Hematopoietic multipotent progenitor cell (in vitro differentiated cells): ENCODE measurements at places on chromosomes 1 and 21. TPM values are rescaled to one million over a fixed set of nuclear protein-coding genes. Genes with fewer than 3 reads are reported as not detected.

FCRL4 gene
- not detected for total RNA-seq

PRDM16 gene
- 19.9 TPM for total RNA-seq

OR2L3 gene
- 1.6 TPM for total RNA-seq

GPR157 gene
- total RNA-seq, result 3.2 TPM

TLCD4 gene
- under 0.01 TPM for total RNA-seq

STUM gene
- under 0.01 TPM for total RNA-seq

SYCP1 gene
- total RNA-seq, result not detected

KRTAP12-2 gene
- total RNA-seq, result under 0.01 TPM

- DNase-seq, result no peak
These were observed 25.3 kb downstream of the SH3BP5L start for GRCh38 chr1:248800459-248800858.

DNA sequence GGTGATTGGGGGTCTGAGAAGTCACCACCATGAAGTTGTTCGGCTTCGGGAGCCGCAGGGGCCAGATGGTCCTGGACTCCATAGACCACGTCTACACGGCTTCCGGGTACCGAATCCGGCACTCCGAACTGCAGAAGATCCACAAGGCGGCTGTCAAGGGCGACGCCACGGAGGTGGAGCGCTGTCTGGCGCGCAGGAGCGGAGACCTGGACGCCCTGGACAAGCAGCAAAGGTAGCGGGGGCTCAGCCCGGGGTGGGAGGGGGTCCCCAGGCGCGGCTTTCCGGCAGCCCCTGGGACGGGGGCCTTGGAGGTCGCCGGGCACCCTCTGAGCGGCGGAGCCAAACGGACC is 146.5 kb downstream of the LIPI start:
- DNase-seq, result no peak

DNA sequence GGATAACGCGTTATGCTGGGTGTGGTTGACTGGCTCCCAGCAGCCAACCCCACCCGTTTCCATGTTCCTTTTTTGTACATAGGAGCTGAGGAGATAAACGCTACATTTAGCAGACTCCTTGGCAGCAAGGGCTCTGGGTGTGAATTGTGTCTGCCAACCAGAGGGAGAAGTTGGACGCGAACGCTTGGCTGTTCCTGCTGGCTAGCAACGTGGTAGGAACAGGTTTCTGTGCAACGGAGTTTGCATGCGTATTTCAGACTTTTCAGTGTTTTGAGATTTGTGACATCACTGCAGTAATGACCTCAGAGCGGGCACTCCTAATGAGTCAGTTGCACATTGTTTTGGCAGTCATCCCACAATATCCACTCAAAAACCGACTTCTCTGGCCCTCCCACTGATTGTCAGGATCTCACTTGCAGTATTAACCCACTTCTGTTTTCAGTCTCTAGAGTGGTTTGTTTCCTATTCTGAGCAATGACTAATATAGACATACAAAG is 98.7 kb upstream of the RGS1 start:
- DNase-seq, result no peak

- no peak for DNase-seq
These were observed 1.5 kb downstream of the SCNN1D start for GRCh38 chr1:1281533-1282321.

DNA sequence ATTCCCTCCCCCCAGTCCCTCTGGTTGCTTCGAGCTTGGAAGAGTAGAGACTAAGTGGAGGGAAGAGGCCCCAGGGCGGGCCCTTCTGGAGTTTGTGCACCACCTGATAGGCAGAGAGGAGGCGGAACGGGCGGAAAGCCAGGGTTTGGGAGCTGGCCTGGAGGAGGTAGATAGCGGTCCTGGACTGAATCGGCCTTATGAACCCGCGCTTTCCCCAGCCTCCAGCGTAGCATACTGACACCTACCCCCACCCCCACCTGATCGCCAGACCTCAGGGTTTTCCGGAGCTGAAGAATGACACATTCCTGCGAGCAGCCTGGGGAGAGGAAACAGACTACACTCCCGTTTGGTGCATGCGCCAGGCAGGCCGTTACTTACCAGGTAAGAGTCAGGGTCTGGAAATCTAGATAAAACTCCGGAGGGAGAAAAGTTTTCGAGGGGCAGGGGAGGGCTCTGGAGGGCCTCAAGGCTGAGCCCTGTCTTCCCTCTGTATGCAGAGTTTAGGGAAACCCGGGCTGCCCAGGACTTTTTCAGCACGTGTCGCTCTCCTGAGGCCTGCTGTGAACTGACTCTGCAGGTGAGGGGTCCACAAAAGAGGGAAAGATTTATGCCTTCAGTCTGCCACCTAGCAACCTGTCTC is 705 bp downstream of the UROD start:
- no peak for DNase-seq

DNA sequence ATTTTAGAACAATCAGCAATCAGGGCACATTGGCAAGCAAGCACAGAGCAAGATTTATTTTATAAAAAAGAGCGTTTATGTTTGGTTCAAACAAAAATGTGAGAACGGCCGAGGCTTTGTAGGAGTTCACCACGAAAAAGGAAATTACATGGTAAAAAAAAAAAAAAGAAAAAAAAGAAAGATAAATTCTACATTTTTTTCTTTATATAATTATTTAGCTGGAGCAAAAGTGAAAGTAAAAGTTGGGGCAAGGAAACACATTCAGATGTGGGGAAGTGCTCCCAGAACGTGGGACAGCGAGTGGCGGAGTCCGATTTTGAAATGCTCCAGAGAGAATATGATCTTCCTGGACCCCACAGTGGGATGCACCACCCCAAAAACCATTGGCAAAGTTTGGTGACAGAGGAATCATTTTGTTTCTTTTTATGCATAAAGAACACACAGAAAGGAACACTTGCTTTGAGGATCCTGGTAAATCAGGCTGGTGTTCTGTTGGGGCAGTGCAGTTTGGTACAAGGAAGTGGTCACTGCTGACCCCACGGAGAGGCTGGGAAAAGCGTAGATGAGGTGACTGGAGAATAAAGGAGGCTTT is 16.3 kb upstream of the ATP5PO start:
- DNase-seq, result peak; percentile 73

DNA sequence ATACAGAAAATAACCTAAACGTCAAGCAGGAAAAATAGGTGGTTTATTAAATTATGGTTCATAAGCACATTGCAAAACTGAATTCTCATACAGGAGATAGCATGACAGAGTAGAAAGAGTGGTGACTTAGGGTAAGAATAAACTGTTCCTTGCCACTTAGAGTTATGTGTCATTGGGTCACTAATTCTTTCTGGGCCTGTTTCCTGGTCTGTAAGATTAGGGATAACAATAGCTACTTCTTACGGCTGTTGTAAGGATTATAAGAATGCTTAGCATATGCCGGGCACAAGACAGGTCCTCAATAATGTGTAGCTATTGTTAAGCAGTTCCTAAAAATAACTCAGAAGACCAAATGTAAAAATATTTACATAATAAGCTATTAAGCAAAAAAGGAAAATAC is 24.2 kb downstream of the SNRNP40 start:
- DNase-seq, result no peak

GRCh38 chr1:185804206-185804605 is 70.0 kb downstream of the HMCN1 start:
- DNase-seq, result no peak

DNA sequence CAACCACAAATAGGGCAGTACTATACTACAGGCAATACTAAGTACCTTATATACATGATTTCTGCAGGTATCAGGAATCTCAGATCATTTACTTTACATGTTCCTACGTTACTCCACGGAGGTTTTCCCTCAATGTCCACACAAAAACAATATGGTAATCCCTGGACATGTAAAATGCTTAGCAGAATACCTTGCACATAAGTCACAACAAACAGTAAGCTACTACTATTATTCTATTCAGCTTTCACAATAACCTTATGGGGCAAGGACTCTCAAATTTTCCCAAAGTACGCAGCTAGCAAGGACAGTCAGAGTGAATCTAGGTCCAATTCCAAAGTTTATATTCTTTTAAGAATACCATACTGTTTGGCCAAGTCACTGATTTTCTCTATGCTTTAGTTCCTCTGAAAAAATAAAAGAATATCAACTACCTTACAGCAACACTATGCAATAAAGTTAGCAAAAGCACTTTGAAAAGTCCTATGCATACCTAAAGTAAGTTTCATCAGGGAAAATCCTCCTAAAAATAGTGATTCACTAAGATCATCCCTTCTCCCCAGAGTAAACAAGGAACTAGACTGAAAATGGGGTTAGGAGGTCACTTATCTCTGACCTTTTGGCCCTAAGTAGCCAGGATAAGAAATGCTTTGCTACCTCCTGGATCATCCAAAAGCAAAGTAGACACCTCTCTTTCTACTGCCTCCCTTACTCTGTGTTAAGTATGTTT is 67.4 kb downstream of the LUZP1 start:
- DNase-seq, result no peak

DNA sequence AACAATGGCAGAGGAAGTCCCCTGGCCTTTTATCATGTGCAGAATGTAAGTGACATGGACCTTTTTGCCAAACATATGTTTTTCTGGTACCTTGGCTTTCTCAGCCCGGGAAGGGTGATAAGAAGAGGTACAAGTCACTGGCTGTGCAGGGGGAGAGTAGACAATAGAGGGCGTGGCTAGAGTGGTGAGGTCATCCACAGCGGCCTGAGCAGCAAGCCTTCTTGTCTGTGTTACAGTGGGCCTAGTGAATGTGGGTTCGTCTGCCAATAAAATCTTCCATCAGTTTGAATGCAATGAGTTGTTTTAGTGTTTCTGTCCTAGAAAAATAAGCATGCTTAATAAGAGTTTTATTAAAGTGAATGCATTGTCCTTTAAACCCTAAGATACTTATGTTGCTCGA is 59.0 kb upstream of the PGD start:
- no peak for DNase-seq

- no peak for DNase-seq
These were observed 105.4 kb downstream of the SLC45A1 start for GRCh38 chr1:8423269-8423691.

GRCh38 chr1:7010534-7011200 is 225.4 kb downstream of the CAMTA1 start:
- no peak for DNase-seq

GRCh38 chr1:48693674-48694320 is 82.9 kb downstream of the BEND5 start:
- DNase-seq, result no peak

- no peak for DNase-seq
These were observed 915 bp downstream of the CDC20 start for GRCh38 chr1:43359696-43360095.

DNA sequence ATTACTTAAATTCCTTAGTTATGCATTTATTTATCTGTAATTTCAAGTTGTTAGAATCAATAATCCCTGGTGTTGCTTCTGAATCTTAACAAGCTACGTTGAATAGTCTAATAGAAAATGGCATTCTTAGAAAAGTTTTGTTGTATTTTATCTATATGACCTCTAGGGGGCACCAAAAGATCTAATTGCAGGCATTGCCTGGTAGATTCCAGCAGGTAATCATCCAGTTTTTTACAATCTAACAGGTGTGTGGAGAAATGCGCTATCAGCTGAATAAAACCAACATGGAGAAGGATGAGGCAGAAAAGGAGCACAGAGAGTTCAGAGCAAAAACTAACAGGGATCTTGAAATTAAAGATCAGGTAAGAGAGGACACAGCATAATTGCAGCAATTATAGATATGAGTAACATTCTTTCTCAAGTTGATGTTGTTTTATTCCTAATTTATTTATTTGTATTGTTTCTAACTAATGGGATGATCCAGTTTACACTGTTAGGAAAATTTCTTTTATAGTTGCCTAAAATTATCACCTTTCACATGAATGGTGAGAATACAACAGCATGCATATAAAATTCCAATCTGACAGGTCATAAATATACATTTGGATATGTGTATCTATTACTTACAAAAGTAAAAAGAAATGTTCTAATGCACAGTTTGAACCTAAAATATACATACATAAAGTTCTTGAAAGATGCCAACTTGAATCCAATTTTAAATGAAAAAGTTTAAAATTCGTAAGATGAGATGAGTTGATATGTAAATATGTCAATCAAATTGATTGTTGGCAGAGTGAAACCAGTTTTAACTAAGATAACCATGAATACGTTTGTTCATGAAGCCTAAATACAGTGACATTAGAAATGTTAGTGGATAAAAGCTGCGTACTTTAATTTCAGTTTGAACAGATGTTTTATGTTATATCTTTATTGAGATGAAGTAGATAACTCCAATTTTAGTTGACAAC is 88.4 kb downstream of the SDCCAG8 start:
- peak; percentile 34 for DNase-seq

DNA sequence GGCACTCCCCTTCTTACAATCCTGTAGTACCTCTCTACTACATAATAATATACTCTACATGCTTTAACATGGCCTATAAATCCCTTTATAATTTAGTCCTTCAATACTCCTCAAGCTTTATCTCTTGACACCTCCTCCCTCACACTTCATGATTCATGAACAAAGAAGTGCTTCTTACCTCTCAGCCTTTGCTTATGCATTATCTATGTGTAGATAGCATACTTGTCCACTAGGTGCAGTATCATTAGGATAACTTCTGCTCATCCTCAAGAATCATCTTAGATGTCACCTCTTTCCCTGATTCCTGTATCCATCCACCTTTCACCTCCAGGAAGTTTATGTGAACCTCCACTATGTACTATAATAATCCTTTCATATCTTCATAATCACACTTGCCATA is 74.4 kb downstream of the COL24A1 start:
- no peak for DNase-seq

DNA sequence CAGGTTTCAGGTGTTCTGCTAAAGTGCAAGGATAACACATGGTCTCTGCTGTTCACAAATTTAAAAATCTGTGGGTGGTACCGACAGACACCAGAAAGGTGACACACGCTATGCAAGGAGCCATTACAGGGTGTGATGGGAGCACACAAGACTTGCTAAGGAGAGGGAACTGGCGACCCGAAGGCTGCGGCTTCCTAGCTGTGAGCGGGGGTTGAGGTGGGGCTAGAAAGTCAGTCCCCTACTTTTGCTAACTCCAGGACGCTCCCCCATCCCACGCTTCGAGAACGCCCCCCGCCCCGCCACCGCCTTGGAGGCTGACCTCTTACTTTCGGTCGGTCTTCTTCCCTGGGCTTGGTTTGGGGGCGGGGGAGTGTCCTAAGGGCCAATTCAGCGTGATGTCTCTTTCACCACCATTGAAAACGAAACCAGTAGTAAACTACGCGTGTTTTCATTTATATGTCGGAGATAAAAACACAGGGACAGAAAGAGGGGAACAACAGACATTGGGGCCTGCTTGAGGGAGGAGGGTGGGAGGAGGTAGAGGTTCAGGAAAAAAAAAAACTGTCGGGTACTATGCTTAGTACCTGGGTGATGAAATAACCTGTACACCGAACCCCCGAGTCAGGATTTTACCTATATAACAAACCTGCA is 1.1 kb downstream of the CKS1B start:
- no peak for DNase-seq

GRCh38 chr1:35640380-35641232 is 720 bp downstream of the PSMB2 start:
- DNase-seq, result no peak
